Tibial nerve (tissue), 4 donors: ENCODE measurements at places on chromosomes 1 and 21.

DNA sequence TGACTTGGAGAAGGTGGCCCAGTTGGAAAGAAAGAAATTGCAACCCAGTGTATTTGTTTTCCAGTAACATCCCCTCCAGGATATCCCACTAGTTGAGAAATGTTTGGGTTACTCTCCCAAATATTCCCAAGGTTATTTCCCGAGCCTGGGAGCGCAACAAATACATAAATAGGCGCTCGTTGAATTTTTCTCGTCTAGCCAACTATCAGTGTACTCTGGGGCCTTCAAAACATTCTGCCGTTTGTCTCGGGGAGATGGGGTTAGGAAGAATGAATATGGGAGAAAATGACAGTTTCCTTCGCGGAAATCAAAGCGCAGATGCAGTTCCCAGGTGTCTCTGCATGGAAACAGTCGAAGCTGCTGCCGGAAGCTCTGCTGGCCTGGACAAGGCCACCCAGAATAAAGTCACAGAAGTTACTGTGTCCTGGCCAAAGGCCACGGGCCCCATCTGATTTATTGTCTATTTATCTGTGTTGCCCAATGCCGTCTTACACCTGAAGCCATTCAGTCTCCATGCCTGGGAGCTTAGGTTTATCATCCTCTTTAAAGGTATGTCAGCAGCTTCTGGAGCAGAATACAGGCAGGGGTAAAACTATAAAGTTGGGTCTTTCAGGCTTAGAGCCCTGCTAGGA, 1.0 kb downstream of the C1orf115 start:
- DNase-seq = no peak

DNA sequence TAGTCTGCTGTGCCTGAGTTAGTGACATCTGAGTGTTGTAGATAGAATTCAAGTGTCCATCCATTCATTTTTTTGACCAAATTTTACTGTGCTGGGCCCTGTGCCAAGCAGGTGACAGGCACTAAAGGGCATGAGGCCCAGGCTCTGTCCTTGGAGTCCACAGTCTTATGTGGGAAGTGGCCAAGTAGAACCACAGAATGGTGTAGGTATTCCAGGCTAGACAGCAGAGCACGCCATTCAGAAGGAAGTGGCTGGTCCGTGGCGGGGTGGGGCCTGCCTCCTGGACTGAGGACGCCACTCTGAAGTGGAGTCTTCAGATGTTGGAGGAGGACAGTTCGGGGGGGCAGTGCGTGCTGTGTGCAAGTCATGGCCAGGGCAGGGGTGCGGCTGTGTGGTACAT, 68.9 kb upstream of the ACTL8 start:
- no peak for DNase-seq

DNA sequence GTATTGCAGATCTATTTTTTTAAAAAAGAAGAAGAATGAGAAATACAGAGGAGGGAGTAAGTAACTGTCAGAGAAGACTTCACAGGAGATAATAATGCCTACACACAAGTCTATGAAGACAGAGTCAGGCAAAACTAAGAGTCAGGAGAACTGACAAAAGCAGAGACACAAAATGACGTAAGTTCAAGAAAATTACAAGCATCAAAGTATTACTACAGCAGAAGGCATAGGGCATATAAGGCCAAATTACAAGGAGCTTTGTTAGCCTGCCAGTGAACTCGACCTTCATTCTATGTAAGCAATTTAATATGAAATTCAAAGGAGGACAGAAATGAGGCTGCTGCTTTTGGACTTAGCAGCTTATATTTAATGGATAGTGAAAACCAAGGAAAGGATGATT, 23.7 kb downstream of the FAF1 start:
- no peak for DNase-seq

- DNase-seq = no peak
These were observed 89.7 kb upstream of the RUNX1 start for GRCh38 chr21:35138665-35139381.

DNA sequence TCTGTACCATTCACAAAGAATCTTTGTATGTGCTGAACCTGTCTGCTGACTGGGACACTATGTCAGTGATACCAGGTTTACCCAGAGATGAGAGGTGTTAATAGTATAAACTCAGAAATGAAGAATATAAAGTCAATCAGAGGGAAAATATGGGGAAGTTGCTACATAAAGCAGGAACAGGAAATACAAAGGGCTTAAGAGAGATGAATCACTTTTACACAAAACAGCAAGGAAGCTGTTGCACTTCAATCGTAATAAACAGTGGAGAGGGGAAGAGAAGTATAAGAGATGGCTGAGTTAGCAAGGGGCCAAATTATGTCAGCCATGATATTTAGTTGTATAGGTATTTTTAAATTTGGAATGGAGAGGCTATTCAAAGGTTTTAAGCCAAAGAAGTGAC, 890.2 kb upstream of the NCAM2 start:
- DNase-seq = no peak

- DNase-seq = peak; percentile 43
These were observed 607 bp upstream of the LGR6 start for GRCh38 chr1:202192770-202193613.

DNA sequence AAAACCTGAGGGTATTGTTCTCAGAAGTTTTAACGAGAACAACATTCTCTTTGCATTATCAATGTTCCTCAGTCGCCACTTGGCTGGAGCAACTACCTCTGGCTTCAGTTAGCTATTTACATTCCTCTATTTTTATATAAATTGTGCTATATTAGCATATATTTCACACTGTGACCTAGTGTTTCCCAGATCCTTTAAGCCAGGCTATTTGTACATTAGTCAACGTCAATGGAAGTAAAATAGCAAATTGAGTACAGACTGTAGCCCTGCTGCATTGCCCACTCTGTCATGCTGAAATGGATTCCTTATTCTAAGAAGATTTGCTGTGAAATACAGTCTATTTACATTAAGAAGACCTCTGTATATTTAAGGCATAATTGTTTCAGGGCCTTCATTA, 213.8 kb downstream of the ROR1 start:
- DNase-seq = no peak

DNA sequence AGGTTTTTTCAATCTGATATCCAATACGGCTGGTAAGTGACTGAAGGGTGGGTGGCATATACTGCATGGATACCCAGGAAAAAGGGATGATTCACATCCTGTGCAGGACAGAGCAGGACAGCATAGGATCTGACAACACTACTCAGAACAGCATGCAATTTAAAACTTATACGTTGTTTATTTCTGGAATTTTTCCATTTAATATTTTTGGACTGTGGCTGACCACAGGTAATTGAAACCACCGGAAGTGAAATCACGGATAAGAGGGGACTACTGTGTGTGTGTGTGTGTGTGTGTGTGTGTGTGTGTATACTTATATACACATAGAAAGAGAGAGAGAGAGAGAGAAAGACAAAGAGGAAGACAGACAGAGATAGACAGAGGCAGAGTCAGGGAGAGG, 23.0 kb downstream of the ERICH3 start:
- no peak for DNase-seq
